HAP-1 (cell line): ENCODE measurements at places on chromosomes 13 and 19.
A peak's percentile ranks its signal among the peaks of the same experiment; 100 is the strongest.

DNA sequence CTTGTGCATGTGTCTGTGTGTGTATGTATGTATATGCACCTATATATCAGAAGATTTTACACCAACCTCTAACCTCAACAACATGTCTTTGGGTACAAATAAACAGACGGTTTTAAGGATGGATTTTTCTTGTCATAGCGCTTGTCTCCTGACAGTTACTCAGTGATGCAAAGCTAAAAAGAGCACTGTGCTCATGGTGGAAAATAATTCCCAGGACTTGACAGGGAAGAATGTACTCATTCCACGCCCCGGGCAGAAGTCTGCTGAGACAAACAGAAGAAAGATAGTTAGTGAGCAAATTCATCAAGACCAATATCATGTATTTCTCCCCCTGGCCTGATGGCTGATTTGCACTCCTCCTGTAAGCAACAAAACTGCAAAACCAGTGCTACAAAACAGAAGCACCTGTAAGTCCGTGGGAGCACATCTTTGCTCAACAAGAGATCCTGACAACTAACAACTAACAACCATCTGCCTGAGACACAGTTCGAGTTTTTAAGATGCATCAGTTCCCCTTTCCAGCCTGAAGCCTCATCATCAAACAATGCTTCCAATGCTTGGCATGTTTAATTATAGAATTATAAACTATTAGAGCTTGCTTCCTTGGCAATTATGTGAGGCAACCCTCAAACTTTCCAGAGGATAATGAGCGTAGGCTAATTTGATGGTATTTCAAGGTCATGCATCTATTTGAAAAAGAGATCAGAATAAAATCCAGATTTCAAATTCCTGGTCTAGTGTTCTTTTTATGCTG is 812.7 kb upstream of the MIR17HG start:
- DNase-seq: no peak

DNA sequence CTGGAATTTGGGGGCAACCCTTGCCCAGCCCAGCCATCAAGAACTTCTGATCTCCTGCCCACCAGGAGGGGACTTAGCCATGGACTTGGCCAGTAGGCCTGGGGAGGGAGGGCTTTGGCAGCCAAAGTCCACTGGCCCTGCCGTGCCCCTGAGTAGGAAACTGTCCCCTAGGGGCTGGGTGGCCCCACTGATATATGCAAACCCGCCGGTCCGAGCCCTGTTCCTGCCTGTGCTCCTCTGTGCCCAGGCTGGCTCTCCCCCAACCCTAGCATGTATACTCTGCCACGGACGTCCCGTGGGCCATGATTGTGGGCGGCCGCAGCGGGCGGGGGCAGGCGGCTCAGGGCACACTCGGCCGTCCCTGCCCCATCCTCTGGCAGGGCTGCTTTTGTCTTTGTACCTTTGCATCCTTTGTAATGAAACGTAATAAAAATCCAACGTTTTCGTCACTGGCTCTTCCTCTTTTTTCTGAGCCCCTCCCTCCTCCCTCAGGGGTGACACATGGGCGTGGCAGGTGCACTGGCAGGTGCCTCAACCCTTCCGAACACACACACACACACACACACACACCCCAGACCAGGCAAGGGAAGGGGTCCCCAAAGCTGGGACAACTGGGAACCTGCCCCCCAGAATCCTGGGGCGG is 9.1 kb downstream of the COMP start:
- no peak for DNase-seq

- peak; percentile 88 for DNase-seq
These were observed 64.4 kb upstream of the TM9SF2 start for GRCh38 chr13:99436686-99437416.

DNA sequence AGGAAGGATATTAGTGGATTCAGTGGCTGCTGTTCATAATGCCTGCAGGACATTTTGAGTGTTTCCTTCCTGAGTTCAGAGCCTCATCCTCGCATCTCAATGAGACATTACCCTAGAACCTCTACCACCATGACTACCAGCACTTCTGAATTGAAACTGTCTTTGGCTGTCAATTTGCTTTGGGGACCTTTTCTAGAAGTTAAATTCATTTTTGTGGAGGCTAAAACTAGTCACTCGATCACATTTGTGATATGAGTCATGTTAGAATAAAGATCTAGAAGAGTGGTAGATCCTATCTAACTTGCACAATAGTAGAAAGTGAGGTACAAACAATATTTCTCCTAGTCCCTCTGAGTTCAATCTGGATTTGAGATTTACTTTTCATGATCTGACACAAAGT is 124.9 kb downstream of the KCNRG start:
- DNase-seq: no peak

- no peak for DNase-seq
These were observed 58.0 kb upstream of the IRS2 start for GRCh38 chr13:109844396-109844795.

- no peak for DNase-seq
These were observed 32.6 kb downstream of the RUBCNL start for GRCh38 chr13:46354156-46355087.

DNA sequence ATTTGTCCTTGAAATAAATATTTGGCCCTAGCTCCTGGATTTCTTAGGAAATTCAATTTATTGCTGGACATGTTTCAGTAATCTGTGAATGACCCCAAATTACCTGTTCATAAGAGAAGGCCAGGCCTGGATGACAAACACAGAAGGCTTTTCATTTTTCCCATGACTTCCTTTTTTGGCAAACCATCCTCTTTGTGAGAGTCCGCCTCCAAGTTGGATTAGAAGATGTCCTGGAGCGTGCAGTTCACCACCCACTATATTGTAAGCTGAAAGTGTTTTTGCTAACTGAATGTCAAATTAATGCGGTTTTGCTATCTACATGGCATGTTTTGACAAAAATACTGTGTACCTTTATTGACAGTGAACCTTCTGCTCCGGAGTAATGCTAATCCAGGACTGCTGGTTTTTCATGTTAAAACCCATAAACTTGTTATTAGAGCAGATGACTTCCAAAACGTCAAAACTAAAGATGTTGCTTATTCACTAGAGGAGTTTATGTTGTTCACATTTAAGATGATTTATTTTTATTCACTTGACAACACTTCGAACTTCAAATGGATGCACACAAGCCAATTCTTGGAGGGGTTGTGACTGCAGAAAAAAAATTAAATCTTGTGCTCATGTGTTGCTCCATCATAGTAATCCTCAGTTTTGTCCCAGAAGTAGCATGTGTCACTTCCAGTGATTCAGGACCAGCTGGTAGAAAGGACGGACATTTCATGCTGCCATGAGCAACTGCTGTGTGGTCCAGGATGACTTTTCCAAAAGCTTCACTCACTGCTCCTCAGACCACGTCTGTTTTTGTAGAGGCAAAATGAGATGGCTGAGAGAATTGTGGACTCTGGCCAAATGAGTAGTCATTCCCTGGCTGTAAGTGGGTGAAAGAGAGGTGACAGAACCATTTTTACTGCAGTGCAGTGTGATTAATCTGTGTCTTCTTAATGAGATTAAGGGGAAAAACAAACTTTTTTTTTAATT is 71.0 kb downstream of the ITGBL1 start:
- DNase-seq: no peak

DNA sequence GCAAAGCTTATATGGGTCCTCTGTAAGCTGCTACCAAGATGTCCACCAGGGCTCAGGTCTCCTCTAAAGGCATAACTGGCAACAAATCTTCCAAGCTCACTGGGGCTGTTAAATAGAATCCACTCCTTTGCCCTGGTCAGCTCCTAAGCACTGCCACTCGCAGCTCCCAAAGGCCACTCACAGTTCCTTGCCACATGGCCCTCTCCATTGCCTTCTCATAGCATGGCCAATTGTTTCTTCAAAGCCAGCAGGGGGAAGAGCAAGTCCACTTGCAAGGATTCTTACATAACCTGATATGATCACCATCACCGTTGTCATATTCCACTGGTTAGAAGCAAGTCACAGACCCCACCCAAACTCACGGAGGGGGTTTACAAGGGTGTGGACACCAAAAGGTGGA is 199.5 kb downstream of the SUCLA2 start:
- DNase-seq: no peak

- DNase-seq: no peak
These were observed 15.2 kb downstream of the TNNT1 start for GRCh38 chr19:55133639-55134444.

- no peak for DNase-seq
These were observed 522.6 kb upstream of the PCDH9 start for GRCh38 chr13:67752759-67753158.

GRCh38 chr19:30206187-30206586 is 166.0 kb upstream of the ZNF536 start:
- DNase-seq: no peak

- no peak for DNase-seq
These were observed 5.4 kb downstream of the GATAD2A start for GRCh38 chr19:19410553-19411550.

- DNase-seq: peak; percentile 81
These were observed 42.1 kb downstream of the NAA16 start for GRCh38 chr13:41352935-41353840.

- no peak for DNase-seq
These were observed 182.7 kb upstream of the TSC22D1 start for GRCh38 chr13:44758630-44759383.

GRCh38 chr13:42113478-42113877 is 65.0 kb downstream of the DGKH start:
- no peak for DNase-seq

GRCh38 chr19:46294494-46294893 is 2.3 kb upstream of the HIF3A start:
- DNase-seq: no peak

- no peak for DNase-seq
These were observed 256.1 kb upstream of the MAB21L1 start for GRCh38 chr13:35732565-35732964.
